ENCODE measurements at places on chromosomes 3 and 15. TPM values are rescaled to one million over a fixed set of nuclear protein-coding genes. Genes with fewer than 3 reads are reported as not detected.
A peak's percentile ranks its signal among the peaks of the same experiment; 100 is the strongest.

- no peaks in the 10 kb centered on the region for H3K4me1 ChIP-seq
- H3K36me3 ChIP-seq, result no peaks in the 10 kb centered on the region
- peaks cover 6% of the 10 kb centered on the region for H3K27me3 ChIP-seq
- H3K27ac ChIP-seq, result no peak overlapping the region
Measured at GRCh38 chr3:133280586-133280985, 119.3 kb upstream of the BFSP2 start.

GRCh38 chr15:55915876-55916567, 77.4 kb downstream of the NEDD4 start:
- no peak overlapping the region for H3K27ac ChIP-seq
- H3K4me1 ChIP-seq, result no peaks in the 10 kb centered on the region

DNA sequence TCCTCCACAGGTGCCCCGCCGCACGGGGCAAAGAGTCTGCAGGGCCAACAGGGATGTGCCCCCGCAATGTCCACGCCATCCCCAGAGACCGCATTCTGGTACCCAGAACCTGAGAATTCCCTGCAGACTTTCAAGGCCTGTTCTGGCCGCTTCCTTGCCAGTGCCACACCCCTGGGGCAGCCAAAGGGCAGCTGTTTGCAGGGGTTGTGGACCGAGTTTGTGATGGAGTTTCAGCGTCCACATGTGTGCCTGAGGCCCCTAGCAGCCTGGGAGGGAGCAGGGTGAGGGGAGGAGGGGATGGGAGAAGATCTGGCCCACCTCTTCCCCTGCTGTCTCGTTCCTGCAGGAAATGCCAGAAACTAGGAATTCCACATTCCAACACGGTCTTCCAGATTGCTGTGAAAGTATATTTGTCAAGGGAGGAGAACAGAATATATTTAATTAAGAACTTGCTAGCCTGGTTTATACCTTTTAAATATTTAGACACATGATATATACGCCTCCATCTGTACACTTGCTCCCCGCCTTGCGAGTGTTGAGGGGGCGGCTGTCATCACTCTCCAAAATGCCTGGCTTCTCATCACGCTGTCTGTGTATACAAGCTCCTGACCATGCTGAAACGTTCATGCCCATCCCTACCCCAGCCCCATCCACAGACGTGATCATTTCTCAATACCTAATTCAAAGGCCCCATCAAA, 31.1 kb upstream of the RASA2 start:
- H3K4me1 ChIP-seq, result peaks cover 16% of the 10 kb centered on the region
- H3K27ac ChIP-seq, result no peak overlapping the region
- no peak overlapping the region for H3K4me3 ChIP-seq
- H3K27me3 ChIP-seq, result no peaks in the 10 kb centered on the region

GRCh38 chr3:173863551-173863950, 466.0 kb downstream of the NLGN1 start:
- H3K27me3 ChIP-seq, result no peaks in the 10 kb centered on the region
- no peak for DNase-seq
- no peak overlapping the region for H3K4me3 ChIP-seq
- H3K4me1 ChIP-seq, result no peaks in the 10 kb centered on the region
- H3K27ac ChIP-seq, result no peak overlapping the region

DNA sequence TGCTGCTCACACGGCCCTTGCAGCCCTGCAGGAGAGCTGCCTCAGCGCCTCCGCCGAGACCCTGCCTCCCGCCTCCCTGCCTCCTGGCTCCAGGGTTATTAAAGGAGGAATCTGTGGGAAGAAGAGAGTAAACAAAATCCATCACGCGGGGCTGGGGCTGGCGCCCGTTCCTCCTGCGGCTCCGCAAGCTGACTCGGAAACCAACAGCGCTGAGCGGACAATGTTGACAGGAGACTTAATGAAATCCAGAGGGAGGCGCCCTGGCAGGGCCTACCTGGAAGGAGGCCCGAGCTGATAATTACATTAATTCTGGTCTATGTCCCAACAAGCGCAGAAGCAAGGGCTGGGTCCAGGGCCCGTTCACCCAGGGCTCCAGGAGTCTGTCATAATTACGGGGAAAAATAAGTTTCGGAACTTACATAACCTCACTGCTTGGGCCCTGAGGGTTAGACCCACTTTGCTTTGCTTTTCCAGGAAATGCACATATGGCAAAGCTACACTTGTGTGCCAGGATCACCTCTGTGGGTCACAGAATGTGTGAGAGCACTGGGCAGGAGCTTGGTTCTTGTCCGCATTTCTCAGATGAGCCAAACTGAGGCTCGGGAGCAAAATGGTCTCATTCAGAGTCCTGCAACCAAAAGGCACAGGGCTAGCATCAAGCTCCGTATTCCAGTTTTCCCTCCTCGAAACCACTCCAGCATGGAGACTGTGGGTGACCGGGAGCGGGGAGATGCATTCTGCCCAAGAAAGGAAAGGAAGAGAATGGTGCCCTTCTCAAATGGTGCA, 43.8 kb upstream of the SLC6A6 start:
- H3K4me3 ChIP-seq, result no peak overlapping the region
- no peaks in the 10 kb centered on the region for H3K4me1 ChIP-seq
- DNase-seq, result no peak
- no peak overlapping the region for H3K27ac ChIP-seq
- no peaks in the 10 kb centered on the region for H3K36me3 ChIP-seq
- H3K27me3 ChIP-seq, result peaks cover 9% of the 10 kb centered on the region

DNA sequence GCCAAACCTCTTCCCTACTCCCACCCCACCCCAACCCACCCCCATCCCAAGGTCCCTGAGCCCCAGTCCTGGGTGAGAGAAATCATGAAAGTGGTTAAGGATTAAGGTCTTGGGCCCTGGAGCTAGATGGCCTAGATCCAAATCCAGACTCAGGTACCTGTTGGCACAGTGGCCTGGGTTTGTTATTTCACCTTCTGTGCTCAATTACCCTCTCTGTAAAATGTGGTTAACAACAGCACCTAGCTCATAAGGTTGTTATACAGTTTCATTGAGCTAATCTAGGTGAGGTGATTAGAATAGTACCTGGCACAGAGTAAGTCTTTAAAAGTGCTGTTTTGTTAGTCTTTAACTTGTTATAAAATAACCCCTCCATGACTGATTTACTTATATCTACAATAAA, 6.4 kb upstream of the SNUPN start:
- peaks cover 19% of the 10 kb centered on the region for H3K4me1 ChIP-seq
- H3K27ac ChIP-seq, result no peak overlapping the region
- no peak for DNase-seq
- no peaks in the 10 kb centered on the region for H3K27me3 ChIP-seq
- H3K36me3 ChIP-seq, result peaks cover under 1% of the 10 kb centered on the region

- peaks cover 88% of the 10 kb centered on the region for H3K4me1 ChIP-seq
- no peaks in the 10 kb centered on the region for H3K27me3 ChIP-seq
- no peak overlapping the region for H3K27ac ChIP-seq
- no peak for DNase-seq
- H3K4me3 ChIP-seq, result no peak overlapping the region
Measured at GRCh38 chr3:45968149-45968548, 24.9 kb downstream of the CXCR6 start.

DNA sequence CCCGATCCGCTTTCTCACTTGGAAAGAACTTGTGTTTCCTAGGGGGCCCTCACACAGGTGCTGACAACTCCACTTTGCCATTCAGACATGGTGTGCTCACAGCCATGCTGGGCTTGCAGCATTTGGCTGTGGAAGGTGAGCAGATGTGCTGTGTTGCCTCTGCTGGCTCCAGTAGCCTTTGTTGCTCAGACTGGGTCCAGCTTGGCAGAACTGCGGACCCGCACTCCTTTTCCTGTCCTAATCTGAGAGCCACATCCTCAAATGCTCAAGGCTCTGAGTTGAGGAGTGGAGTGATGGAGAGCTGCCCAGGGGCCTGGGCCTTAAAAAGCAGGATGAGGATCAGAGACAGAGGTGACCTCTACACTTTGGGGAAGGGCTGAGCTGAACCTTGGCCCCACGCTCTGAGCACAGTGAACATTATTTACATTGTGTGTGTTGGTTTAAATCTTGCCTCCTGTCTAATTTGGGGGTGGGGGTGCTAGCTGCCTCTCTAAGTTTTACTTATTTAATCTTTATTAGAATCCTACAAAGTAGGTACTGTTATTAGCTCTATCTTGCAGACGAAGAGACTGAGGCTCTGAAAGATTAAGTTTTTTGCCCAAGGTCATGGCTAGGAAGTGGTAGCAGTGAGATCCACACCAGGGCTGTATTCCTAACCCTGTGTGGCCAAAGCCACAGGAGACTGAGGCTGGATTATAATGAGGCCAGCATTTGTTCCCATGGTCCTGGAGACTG, 17.2 kb downstream of the ACOX2 start:
- no peaks in the 10 kb centered on the region for H3K27me3 ChIP-seq
- H3K4me1 ChIP-seq, result no peaks in the 10 kb centered on the region
- no peaks in the 10 kb centered on the region for H3K36me3 ChIP-seq

DNA sequence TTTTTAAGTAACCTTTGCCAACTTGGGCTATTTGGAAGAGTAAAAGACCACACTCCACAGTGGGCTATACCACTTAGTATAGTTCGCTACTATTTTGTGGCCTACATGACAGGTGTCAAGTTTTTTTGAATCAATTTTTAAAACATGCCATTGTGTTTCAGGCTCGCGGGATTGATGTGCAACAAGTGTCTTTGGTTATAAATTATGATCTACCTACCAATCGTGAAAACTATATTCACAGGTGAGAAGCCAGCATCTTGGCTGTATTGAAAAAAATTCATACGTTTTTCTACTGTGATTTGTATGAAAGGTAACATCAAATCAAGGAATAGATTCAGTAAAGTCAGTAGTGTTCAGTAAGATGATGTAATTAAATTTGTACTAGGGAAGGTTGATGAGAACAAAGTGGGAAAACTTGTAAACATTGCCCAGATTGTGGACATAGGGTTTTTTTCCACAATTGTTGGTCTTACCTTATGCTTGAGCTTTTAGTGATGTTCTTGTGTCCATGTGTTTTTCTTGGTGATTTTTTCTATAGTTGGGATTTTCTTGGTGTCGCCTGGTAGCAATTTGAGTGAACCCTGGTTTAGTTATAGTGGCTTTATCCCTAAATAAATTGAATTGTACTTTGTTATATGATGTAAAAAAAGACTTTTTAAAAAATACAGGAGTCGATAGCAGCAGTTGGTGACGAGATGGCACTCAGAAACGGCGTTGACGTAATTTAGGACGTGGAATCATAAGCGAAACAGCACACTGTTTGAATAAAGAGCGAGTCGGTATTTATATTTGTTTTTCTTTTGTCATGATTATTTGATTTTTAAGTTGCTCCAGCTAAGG, 4.5 kb downstream of the EIF4A2 start:
- H3K36me3 ChIP-seq, result peaks cover 90% of the 10 kb centered on the region
- H3K27me3 ChIP-seq, result no peaks in the 10 kb centered on the region
- peak overlapping the region; percentile 99 for H3K4me3 ChIP-seq
- peaks cover 49% of the 10 kb centered on the region for H3K4me1 ChIP-seq
- DNase-seq, result no peak

DNA sequence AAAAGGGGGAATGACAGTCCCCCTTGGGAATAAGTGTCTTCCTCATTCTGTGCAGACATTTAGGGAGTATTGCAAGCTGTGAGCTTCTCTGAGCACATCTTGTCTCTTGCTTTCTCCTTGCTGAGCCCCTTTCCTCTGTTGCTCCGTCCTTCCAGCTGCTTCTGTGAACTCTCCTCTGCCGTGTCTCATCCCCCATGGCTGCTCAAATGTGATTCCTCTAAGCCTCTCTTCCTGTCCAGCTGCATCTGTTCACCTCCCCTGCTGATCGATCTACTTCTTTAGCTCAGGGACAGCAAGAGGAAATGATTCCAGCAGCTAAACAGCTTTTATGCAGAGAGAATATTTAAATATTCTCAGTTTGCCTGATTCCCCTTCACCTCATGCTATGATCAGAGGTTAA, 328.0 kb upstream of the DNAJC19 start:
- DNase-seq, result no peak
- no peak overlapping the region for H3K4me3 ChIP-seq
- no peak overlapping the region for H3K27ac ChIP-seq
- H3K4me1 ChIP-seq, result no peaks in the 10 kb centered on the region
- no peaks in the 10 kb centered on the region for H3K27me3 ChIP-seq
- H3K36me3 ChIP-seq, result no peaks in the 10 kb centered on the region

GRCh38 chr3:28326458-28326926, 22.0 kb upstream of the ZCWPW2 start:
- peak; percentile 60 for DNase-seq
- peaks cover 37% of the 10 kb centered on the region for H3K4me1 ChIP-seq
- peak overlapping the region; percentile 1 for H3K4me3 ChIP-seq
- peak overlapping the region; percentile 59 for H3K27ac ChIP-seq

DNA sequence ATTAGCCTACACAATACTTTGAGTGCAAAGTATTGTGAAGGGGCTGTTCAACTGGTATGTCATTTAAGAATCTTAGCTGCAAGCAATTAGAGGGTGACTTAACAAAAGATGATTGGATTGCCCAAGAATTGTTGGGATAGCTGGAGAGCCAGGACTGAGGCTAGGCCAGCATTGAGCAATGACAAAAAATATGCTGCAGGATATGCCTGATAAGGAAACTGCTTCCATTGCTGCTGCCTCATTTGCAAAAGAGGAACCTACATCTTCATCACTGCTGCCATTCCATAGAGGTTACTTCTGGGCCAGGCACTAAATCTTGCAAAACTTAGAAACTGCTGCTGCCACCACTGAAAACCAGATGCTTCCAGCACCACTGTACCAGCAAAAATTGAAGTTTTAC, 108.0 kb upstream of the TBC1D5 start:
- DNase-seq, result no peak
- no peak overlapping the region for H3K4me3 ChIP-seq
- H3K27me3 ChIP-seq, result peaks cover 10% of the 10 kb centered on the region
- H3K4me1 ChIP-seq, result no peaks in the 10 kb centered on the region

DNA sequence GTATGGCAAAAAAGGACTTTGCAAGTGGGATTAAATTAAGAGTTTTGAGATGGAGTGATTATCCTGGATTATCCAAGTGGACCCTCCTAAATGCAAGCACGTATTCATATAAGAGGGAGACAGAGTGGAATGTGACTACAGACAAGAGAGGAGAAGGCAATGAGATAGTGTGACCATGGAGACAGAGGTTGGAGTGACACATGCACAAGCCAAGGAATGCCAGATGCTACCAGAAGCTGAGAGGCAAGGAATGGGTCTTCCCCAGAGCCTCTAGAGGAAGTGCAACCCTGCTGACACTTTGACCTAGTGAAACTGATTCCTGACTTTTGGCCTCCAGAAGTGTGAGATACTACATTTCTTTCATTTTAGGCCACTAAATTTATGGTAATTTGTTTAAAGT, 117.2 kb downstream of the UACA start:
- H3K4me1 ChIP-seq, result no peaks in the 10 kb centered on the region
- no peaks in the 10 kb centered on the region for H3K36me3 ChIP-seq
- no peak overlapping the region for H3K27ac ChIP-seq
- no peak overlapping the region for H3K4me3 ChIP-seq
- DNase-seq, result no peak

- H3K36me3 ChIP-seq, result peaks cover 30% of the 10 kb centered on the region
- H3K27ac ChIP-seq, result no peak overlapping the region
- H3K4me1 ChIP-seq, result no peaks in the 10 kb centered on the region
- no peak for DNase-seq
- H3K27me3 ChIP-seq, result no peaks in the 10 kb centered on the region
Measured at GRCh38 chr3:50028346-50028745, 60.4 kb upstream of the RBM5 start.

GRCh38 chr3:187946163-187946691, 201.0 kb upstream of the BCL6 start:
- H3K4me3 ChIP-seq, result no peak overlapping the region
- no peaks in the 10 kb centered on the region for H3K36me3 ChIP-seq
- H3K27me3 ChIP-seq, result peaks cover 20% of the 10 kb centered on the region
- H3K4me1 ChIP-seq, result no peaks in the 10 kb centered on the region

GRCh38 chr3:169242708-169243513, 420.6 kb downstream of the MECOM start:
- no peaks in the 10 kb centered on the region for H3K36me3 ChIP-seq
- no peak overlapping the region for H3K27ac ChIP-seq
- H3K4me3 ChIP-seq, result no peak overlapping the region

SERINC4 gene
- total RNA-seq, result 0.18 TPM

CACNA2D3 gene
- total RNA-seq, result not detected

STT3B gene
- 201 TPM for total RNA-seq

LIPC gene
- 0.60 TPM for total RNA-seq

A4GNT gene
- not detected for total RNA-seq

SPPL2A gene
- total RNA-seq, result 99.9 TPM

ALPK3 gene
- total RNA-seq, result 0.20 TPM

ACAD9 gene
- 42.7 TPM for total RNA-seq

LYSMD2 gene
- 14.8 TPM for total RNA-seq
